Renal cortical epithelial cell (primary cell): ENCODE measurements at places on chromosomes 12 and 14. TPM values are rescaled to one million over a fixed set of nuclear protein-coding genes. Genes with fewer than 3 reads are reported as not detected.

DNA sequence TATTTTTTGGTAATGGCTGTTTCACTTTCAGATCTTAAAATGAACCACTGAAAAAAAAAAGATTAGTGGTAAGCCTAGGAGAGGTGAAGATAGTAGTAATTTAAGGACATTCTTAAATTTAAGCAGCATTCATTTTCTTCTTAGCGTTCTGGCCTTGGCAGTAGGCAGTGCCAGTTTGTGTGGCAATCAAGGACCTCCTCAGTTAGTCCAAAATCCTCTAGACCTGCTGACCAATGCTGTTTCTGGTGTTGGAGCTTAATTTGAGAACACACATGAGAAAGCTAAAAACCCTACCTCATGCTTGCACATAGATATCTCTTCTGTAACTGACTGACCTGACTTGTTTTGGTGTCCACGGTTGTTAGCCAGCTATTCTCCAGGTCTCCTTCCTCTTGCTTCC, 219.8 kb upstream of the RGS6 start:
- DNase-seq: no peak

GRCh38 chr12:68665016-68665569, 21.7 kb upstream of the NUP107 start:
- DNase-seq: no peak

The RNASE4 gene
- total RNA-seq: 2.1 and 15.3 TPM in 2 replicates

- DNase-seq: no peak
These were observed 211.5 kb downstream of the PRKD1 start for GRCh38 chr14:29716150-29716549.

- DNase-seq: no peak
These were observed at the start of gene RASSF8 for GRCh38 chr12:25958428-25959070. TSS of gene RASSF8 (plus strand) at chr12:25958682. CDS start at chr12:26055344, 96,662 bp downstream.

DNA sequence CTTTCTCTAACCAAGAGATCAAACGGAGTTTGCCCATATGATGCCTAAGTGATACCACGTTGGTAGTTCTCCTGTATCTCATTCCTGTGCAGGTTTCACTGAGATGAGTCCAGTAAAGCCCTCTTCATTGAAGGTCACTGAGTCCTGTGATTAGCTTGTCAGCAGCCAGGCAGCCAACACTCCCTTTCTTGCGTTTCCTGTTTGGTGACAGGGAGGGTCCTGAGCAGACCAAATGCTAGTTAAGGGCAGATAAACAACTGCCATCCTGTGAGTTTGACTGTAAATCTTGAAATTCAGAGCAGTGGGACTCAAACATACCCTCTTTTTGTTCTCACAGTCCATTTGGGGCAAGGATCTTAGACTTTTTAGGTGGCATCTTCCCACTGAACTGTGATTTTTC, 39.4 kb downstream of the ZNF641 start:
- no peak for DNase-seq

DNA sequence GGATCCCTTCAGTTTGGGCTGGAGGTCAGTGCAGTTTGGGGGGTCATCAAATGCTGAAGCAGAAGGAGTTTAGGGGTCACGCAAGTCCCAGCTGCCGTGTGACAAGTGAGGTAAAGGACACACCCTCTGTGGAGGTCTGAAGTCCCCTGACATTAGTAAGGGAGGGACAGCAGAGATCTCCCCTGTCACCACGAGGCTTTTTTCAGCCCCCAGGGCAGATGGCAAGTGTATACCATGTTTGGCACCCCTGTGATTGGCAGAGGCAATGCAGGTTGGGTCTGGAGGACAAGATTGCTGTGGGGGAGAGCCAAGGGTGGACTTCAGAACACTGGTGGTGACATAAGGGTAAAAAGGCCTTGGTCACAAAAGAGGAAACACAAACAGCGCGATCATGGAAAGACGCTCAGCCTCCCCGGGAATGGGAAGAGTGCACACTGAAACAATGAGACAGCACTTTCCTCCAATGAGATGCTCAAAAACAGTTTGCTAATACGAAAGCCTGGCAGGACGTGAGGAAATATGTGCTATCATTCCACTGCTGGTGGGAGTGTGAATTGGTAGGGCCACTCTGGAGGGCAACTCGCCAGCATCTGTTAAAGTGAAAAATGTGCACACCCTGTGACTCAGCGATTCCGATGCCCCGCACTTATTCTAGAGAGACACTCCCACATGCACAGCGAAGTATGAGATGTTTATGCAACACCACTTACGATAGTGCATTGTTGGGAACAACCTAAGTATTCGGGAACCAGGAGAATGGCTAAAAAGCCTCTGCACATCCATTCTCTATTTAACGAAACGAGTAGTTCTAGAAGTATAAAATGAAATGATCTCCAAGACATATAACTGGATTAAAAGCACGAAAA, 14.4 kb upstream of the CD27 start:
- peak; percentile 96 for DNase-seq

DNA sequence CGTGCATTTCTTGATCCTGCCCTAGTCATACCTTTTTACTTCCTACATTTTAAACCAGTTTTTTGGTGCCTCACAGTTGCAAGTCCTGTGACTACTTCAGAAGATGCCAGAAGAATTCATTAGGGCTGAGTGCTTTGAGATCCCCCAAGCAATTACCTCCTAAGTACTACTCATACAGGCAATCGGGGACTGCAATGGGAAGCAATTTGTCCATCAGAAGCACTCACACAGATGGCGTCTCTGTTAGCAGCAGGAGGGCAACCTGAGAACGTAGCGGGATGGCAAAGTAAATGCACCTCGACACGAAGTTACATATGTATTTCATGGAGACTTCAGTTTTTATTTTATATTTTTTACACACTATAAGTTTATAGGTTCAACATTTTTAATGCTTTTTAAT, 188.3 kb downstream of the CAPZA3 start:
- no peak for DNase-seq

The IGF1 gene
- 0.35 TPM in 1 of 2 replicates, not detected in the other for total RNA-seq
